ENCODE measurements at places on chromosomes 13 and 19. TPM values are rescaled to one million over a fixed set of nuclear protein-coding genes. Genes with fewer than 3 reads are reported as not detected.

Gene TNPO2
- 45.1 TPM for total RNA-seq

Gene CEACAM3
- not detected for total RNA-seq

Gene KLK6
- total RNA-seq, result not detected

Gene PEG3
- 0.44 TPM for total RNA-seq

Gene DNAAF3
- total RNA-seq, result 0.66 TPM

Measured in placental pericyte (primary cell).